ENCODE measurements at places on chromosomes 11 and 22.
A peak's percentile ranks its signal among the peaks of the same experiment; 100 is the strongest.

DNA sequence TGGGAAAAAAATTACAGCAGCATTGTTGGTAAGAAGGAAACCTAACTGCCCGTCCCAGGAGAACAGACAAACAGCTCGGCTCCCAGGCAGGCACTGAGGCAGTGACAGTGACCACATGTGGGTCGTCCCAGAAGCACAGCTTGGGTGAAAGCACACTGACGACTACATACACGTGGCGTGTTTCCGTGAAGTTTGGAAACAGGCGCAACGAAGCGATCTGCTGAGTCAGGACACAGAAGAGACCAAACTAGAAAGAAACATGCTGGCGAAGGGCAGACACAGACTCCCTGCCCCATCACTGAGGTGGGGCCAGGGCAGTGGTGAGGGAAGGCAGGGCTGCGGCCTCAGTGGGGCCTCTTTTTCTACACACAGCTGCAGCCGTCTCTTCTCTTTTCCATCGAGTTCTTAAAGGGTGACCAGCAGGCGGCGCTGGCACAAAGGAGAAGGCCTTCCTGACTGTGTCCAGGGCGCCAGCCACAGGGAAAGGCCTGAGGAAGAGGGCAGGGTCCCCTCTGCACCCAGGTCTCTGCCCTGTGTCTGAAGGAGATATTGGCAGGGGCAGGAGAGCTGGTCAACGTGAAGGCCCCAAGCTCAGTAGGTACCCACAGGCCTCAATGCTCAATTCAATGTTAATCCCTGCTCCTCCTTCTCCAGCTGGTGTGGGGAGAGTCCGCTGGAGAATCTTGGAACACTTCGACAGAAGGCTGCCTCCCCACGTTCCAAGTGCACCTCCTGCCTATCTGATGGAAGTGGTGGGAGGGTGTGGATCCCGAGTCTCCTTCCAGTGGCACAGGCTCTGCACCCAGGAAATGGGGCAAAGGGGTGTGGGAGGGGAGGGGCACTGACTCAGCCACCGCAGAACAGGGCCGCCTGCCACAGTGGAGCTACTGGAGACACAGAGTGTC lies 19.9 kb downstream of the CARS1 start:
- peak; percentile 69 for DNase-seq

DNA sequence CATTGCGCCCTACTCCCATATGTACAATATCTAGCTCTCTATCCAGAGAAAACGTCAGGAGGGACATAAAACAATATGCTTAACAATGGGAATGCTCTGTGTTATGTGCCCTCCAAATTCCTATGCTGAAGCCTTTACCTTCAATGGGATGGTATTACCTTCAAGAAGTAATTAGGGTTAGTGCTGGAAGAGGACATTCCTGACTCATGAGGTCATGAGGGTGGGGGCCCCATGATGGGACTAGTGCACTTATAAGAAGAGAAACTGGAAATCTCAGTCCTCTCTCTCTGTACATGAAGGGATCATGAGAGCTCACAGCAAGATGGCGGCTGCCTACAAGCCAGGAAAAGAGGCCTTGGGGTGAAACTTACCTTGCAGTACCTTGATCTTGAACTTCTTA lies 20.3 kb downstream of the MMP20 start:
- no peak for DNase-seq

GRCh38 chr11:88330826-88331428 lies 6.6 kb downstream of the CTSC start:
- no peak for DNase-seq

GRCh38 chr11:125091247-125091876 lies 20.1 kb downstream of the TMEM218 start:
- DNase-seq = peak; percentile 76

- DNase-seq = no peak
Observed at GRCh38 chr22:28223826-28224225, 304.8 kb upstream of the PITPNB start.

GRCh38 chr11:119416606-119417580 lies 6.1 kb downstream of the THY1 start:
- DNase-seq = peak; percentile 15

- DNase-seq = peak; percentile 85
Observed at GRCh38 chr11:2816941-2817421, 68.6 kb downstream of the CDKN1C start.

- no peak for DNase-seq
Observed at GRCh38 chr11:48244804-48245203, at the start of gene OR4X2. TSS of gene OR4X2 (plus strand) at chr11:48245104. CDS start at chr11:48245104, 0 bp downstream.

GRCh38 chr11:36738292-36738861 lies 140.3 kb upstream of the RAG2 start:
- no peak for DNase-seq

GRCh38 chr11:38900211-38900610 lies 2302.2 kb upstream of the RAG2 start:
- DNase-seq = no peak

- no peak for DNase-seq
Observed at GRCh38 chr22:25680051-25680450, 61.9 kb upstream of the MYO18B start.

- DNase-seq = peak; percentile 82
Observed at GRCh38 chr11:76588455-76589325, 81.9 kb downstream of the LRRC32 start.

DNA sequence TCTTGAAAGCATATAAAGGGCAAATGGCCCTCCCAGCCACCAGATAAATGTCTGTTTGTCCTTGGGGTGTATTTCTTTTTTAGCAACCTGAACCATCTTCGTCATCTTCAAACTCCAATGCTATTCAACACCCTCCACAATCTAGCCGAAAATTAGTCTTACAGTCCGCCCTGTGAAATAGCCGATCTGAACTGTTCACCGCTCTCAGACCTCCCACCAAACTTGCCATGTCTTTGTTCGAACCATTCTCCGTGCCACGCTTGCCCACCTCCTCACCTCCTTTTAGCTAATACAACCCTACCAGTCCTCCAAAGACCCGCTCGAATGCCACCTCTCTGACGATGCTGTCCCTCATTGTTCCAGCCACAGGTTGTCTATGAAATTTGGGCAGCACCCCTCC lies 46.0 kb downstream of the SC5D start:
- DNase-seq = no peak

DNA sequence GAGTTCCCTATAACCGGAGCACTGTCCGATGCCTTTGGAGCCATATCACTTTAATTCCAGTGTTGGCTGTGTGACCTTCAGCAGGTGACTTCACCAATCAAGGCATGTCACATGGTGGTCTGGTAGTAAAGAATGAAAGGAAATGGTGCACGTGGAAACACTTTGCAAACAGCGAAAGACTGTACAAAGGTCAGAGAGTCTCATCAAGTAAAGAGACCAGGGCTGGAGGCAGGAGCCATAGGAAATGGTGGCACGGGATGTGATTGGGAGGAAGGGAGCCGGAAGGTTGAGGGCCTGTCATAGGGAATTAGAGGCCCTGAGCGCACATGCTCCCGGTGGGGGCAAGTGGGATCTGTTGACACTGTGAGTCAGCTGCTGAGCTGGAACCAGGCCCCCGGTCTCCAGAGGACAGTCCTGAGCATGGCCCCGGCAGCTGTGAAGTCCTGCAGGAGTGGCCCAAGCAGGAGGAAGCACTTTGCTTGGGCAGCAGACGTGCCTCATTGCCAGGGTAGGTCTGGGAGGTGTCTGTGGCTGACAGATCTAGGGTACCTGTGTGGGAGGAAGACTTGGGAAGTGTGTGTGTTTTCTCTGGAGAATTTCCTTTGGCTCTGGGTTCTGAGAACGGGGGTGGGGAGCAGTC lies 2.0 kb downstream of the DAGLA start:
- no peak for DNase-seq

- DNase-seq = no peak
Observed at GRCh38 chr22:23276656-23277582, 96.6 kb downstream of the BCR start.

- no peak for DNase-seq
Observed at GRCh38 chr22:45926433-45926832, 50.5 kb downstream of the WNT7B start.
